ENCODE measurements at places on chromosomes 6 and 20. TPM values are rescaled to one million over a fixed set of nuclear protein-coding genes. Genes with fewer than 3 reads are reported as not detected.

Gene GID8
- total RNA-seq: 33.9 TPM

Gene EDN3
- not detected for total RNA-seq

GRCh38 chr20:49693435-49694171 is 20.1 kb downstream of the B4GALT5 start:
- no peak for DNase-seq

DNA sequence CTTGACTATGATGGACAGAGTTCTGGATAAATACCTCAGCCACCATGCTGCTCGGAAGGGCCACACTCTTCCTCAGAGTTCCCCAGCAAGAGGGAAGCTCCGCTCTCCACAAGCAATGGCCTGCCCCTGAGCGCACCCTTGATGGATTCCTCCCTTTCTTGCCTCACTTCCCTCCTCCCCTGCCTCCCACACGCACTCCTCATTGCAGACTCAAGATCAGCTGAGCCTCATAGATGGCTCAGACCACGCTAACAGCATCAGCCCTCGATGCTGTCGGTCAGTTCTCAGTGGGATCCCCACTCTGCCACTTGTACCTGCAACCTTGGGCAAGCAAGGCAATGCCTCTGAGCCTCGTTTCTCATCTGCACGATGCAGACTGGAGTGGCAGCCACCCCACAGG is 123.3 kb downstream of the BMP7 start:
- DNase-seq: no peak

DNA sequence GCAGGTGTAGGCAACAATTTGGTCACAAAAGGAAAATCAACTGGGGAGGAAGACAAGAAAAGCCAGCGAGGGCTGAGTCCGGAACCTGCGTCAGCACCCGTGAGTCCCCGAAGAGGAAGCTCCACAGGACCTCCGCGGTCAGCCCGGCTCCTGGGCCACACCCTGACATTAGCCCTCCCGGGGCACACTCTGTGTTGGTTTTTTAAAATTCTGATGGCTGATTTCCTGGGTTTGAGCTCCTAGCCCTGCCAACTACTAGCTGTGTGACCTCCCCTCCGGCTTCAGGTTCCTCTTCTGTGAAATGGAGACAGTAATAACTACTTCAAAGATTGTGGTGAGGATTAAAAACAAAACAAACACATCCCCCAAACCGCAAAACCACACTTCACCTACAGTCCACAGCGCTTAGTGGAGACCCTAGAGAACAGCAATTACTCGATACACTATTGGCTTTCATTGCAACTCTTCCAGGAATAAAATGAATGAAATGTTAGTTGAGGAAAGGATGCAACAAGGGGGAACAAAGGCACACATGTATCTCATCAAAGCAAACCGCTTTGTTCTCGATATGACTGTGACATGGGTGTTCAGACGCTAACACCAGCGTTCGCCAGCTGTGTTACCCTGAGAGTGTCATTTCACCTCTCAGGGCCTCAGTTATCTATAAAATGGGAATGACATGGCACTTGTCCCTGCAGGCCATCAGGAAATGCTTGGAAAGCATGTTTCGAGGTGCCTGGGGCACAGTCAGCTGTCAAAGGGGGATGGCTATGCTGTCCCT is 985 bp downstream of the ZBP1 start:
- DNase-seq: no peak

GRCh38 chr6:26251354-26252076 is 113.5 kb upstream of the BTN3A2 start:
- DNase-seq: peak; percentile 94

GRCh38 chr20:47609001-47609400 is 107.3 kb downstream of the NCOA3 start:
- no peak for DNase-seq

- DNase-seq: peak; percentile 99
These were observed 102.6 kb downstream of the CDC5L start for GRCh38 chr6:44489910-44490604.

GRCh38 chr20:4217349-4217841 is 202.0 kb upstream of the RNF24 start:
- no peak for DNase-seq
